Activated naive CD4-positive, alpha-beta T cell treated with anti-CD3 and anti-CD28 coated beads, Interleukin-2, amount 50 U/mL, for 72 hours (primary cell): ENCODE measurements at places on chromosomes 3 and 15. TPM values are rescaled to one million over a fixed set of nuclear protein-coding genes. Genes with fewer than 3 reads are reported as not detected.

DNA sequence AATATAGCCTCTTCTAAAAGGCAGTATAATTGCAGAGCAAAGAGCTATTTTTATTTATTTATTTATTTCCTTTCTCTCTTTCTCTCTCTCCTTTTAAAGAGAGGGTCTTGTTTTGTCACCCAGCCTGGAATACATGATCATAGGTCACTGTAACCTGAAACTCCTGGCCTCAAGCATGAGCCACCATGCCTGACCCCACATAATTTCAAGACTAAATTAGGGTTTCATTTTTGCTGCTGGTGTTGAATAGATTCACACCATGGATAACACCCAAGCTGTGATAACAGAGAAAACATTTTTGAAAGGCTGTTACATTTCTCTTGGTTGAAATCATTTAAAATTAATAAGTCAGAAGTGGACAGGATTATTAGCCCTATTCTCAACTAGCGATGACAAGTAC lies 131.6 kb downstream of the LEKR1 start:
- no peak for DNase-seq

DNA sequence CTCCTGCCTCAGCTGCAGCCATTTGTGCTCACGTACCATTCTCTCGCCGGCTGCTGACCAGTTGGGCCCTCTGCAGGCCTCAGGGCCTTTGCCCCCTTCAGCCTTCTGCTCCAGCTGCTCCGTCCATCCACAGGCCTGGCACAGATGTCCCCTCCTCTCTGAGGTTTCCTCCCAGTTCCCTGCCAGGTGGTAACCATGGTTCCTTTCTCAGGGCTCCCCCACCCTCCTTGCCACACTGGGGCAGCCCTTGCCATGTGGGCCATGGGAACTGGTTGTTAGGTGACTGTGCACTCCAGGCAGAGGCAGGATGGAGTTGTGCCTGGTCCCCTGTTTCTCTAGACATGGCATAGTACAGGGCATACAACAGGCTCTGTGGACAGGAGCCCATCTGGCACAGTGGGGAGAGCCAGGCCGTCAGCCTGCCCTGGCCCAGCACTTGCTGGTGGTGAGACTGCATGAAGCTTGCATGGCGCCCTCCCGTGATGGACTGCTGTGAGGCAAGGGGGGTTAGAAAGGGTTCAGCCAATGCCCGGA lies 148.9 kb downstream of the DNAJB8 start:
- DNase-seq, result no peak

DNA sequence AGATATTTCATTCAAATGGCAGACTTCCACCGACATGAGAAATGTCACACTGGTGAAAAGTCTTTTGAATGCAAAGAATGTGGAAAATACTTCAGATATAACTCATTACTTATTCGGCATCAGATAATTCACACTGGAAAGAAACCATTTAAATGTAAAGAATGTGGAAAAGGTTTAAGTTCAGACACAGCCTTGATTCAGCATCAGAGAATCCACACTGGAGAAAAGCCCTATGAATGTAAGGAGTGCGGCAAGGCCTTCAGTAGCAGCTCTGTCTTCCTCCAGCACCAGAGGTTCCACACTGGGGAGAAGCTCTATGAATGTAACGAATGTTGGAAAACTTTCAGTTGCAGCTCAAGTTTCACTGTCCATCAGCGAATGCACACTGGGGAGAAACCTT lies 8.6 kb upstream of the ZNF621 start:
- no peak for DNase-seq

Gene ISLR2
- total RNA-seq, result not detected

GRCh38 chr15:69673291-69673881 lies 220.8 kb downstream of the RPLP1 start:
- DNase-seq, result no peak

DNA sequence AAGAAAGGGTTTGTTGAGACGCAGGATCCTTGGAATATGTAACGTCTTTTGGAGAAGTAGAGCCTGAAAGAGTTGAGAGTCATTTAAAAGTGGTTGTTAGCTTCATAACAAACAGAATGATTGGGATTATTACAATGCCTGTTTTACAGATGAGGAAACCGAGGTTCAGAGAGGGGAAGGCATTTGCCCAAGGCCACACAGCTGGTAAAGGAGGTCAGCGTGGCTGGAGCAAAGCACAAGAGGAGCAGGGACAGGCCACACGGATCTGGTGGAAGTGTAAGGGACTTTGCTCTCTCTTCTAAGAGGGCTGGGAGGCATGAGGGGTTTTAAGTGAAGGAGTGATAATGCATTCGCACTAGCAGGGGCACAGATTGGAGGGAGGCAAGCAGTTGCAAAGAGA lies 6.2 kb upstream of the OXTR start:
- no peak for DNase-seq

- peak; percentile 7 for DNase-seq
Measured at GRCh38 chr15:69107025-69107620, 53.3 kb upstream of the GLCE start.

Gene CRYBG3
- total RNA-seq, result 1.3 TPM

Gene IFT80
- total RNA-seq, result 13.3 TPM

- DNase-seq, result no peak
Measured at GRCh38 chr3:55698831-55699230, 211.7 kb upstream of the WNT5A start.

Gene GP9
- total RNA-seq, result not detected

DNA sequence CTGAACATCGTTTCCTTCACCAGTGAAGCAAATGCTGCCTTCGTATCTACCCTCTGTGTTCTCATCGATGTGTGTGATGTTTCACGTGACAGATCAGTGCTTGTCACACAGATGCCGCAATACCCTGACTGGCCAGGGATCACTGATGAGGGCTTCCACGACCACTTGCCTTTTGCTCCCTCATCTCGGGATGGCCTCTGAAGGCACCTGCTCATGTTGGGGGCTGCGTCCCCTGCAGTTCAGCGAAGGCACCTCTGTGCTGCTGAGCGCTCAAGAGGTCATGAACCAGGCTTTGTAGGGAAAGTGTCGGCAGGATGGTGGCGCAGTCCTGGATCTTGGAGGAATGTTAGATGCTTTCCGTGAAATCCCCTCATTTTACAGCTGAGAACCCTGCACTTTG lies 79.2 kb upstream of the KLF13 start:
- DNase-seq, result no peak

GRCh38 chr3:89560568-89560967 lies 453.1 kb downstream of the EPHA3 start:
- DNase-seq, result no peak
